ENCODE measurements at places on chromosomes 1 and 21. TPM values are rescaled to one million over a fixed set of nuclear protein-coding genes. Genes with fewer than 3 reads are reported as not detected.

The PGLYRP3 gene
- total RNA-seq = not detected

The CHI3L1 gene
- total RNA-seq = not detected

The KDF1 gene
- total RNA-seq = 0.96 TPM

The OLFML3 gene
- not detected for total RNA-seq

The SYTL1 gene
- 39.3 TPM for total RNA-seq

The ORC1 gene
- 13.3 TPM for total RNA-seq

The PPFIA4 gene
- total RNA-seq = 15.3 TPM

The HORMAD1 gene
- total RNA-seq = not detected

The REG4 gene
- total RNA-seq = not detected

The SLC50A1 gene
- 54.7 TPM for total RNA-seq

All from Caki2 (cell line).